ENCODE measurements at places on chromosomes 5 and 9.

GRCh38 chr9:133520121-133520835 lies 4.5 kb downstream of the MYMK start:
- DNase-seq: no peak

DNA sequence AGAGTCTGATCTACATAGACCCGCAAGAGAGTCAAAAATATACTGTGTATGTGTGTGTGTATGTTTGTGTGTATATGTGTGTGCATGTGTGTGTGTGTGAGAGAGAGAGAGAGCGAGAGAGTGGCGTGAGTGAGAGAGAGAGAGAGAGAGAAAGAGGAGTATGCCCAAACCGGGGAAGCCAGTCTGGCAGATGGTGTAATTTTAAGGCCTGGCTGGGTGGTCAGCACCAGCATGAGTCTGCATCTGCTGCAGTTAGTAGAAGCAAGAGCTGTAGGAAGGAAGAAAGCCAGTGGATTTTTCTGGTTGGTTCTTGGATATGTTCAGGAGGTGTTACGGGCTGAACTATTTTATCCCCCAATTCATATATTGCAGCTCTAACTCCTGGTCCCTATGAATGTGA lies 75.2 kb downstream of the ACTBL2 start:
- DNase-seq: no peak

DNA sequence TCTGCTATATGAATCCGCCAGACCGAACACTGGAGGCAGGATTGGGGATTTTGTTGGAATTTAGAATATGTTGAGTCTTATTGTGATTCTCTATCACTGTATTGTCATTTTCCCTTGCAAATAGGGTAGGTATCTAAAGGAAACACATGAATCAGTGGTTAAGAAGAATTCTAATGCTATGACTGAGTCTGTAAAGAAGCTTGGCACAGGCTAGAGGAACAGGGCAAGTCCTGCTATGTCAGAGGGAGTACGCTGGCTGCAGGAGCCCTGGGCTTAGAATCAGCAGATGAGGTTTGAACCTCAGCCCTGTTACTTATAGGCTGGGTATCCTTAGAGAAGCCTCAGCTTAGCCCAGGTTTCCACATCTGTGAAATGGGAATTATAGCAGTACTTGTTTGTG lies 198.1 kb downstream of the NR3C1 start:
- DNase-seq: no peak

- DNase-seq: no peak
Observed at GRCh38 chr9:38082446-38083287, 13.6 kb upstream of the SHB start.

DNA sequence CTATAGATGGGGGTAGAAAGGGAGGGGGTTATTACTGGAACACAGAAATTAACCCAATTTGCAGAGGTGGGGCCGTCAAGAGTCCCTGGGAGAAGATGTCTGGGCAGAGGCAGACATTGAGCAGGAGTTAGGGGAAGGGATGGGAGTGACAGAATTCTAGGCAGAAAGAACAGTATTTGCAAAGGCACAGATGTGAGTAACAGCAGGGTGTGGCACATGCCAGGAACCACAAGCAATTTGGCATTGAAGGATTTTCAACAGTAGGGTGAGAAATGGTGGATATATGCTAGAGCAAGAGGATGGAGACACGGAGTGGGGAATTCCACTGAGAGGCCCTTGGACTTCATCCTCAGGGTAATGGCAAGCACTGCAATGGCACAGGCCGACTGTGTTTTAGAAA lies 71.6 kb upstream of the FRRS1L start:
- no peak for DNase-seq
